ENCODE measurements at places on chromosomes 2 and 18.
A peak's percentile ranks its signal among the peaks of the same experiment; 100 is the strongest.

- DNase-seq: no peak
These were observed 164.5 kb downstream of the RBM43 start for GRCh38 chr2:151097128-151097527.

DNA sequence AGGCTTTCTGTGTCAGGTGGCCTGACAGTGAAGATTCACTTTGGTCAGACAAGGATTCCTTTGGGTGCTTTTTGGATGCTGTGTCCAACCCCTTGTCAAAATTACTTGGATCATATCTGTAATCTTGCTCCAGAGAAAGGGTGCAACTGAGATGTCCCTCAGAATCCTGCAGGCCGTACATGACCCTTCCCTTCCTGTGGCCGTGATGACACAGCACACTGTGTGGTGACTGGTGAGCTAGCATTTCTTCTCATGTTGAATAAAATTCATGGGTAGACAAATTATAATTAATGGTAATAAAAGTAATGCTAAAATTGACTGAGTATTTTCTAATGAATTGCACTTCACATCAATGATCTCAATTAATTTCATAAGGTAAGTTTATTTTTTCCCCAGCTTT, 356.2 kb downstream of the LPIN1 start:
- no peak for DNase-seq

- no peak for DNase-seq
These were observed 1.1 kb upstream of the HOXD11 start for GRCh38 chr2:176105730-176106580.

- peak; percentile 52 for DNase-seq
These were observed 624 bp downstream of the ZNF516 start for GRCh38 chr18:76494231-76495005.

- peak; percentile 95 for DNase-seq
These were observed 86.1 kb downstream of the MSH2 start for GRCh38 chr2:47488870-47489584.

GRCh38 chr18:54775686-54776085, 52.6 kb upstream of the RAB27B start:
- DNase-seq: peak; percentile 92

GRCh38 chr18:45506951-45507350, 108.3 kb upstream of the SLC14A2 start:
- no peak for DNase-seq

DNA sequence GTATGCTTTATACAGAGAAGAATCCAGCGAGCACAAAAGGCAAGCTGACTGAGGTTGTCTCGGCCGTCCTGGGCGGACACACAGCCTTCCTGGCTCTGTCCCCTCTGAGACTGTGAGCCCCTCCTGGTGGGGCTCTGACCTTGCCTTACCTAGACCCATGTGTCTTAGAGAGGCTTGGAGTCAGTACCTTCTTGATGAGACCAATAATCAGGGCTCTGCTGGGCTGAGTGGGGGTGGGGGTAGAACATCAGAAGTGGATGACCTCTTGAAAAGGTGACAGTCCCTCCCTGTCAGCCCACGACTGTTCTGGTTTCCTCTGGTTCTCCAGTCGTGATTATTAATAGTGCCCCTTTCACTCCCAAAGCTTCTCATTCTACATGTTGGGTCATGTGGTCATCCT, 31.2 kb downstream of the TWIST2 start:
- no peak for DNase-seq

DNA sequence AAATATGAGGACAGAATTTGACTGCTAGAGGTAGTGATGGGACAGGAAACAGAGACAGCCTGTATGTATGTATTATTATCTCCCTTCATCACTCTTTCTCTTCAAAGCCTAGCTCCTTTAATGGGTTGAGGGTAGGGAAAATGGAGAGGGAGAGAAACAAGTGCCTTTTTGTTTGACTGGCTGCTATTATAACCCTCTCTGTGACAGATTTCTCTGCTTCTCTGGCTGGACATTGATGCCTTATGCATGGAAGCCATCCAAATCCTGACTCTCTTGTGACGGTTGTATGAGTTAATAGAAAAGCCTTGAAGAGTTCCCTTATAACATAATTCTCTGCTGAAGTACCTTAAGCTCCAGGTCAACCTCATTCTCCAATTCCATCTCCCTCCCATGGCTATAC, 118.5 kb upstream of the COL5A2 start:
- DNase-seq: peak; percentile 58

DNA sequence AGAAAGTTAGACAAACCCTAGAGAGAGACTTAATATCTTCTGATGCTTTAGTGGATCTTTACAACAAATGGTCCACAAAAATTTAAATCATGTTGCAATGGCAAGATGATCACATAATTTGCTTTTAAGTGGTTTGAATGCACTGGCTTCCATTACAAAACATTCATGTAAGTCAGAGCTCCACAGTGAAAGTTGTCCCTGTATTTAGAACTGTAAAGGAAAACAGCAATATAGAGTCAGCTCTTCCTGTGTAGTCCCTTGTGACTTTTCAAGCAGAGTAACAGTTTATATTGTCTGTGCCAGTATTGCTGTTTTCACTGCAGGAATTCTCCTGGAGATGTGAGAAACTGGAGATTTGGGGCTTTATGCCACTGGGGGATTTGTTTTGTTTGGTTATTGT, 77.7 kb downstream of the MEIS1 start:
- DNase-seq: no peak

DNA sequence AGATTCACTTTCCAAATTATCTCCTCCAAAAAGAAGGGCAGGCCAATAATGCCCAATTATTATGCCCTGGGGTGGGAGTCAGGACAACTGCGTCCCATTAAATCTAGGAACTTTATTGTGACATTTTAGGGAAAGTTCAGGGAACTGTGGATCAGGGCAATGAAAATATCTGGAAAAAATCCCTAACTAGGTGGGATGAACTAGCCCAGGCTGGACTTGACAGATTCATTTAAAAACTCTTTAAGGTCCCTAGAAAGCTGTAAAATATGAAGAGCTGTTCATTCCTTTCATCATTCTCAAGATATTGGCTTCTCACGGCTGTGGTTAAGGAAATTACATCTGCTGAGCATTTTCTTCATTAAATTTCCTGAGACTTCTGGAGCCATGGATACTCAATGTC, 8.2 kb downstream of the CREG2 start:
- DNase-seq: no peak

- no peak for DNase-seq
These were observed 118.7 kb downstream of the SPTBN1 start for GRCh38 chr2:54574860-54575247.

- no peak for DNase-seq
These were observed 84.5 kb downstream of the FAM228A start for GRCh38 chr2:24259316-24259715.

GRCh38 chr2:4024605-4025004, 321.2 kb downstream of the DCDC2C start:
- DNase-seq: no peak

DNA sequence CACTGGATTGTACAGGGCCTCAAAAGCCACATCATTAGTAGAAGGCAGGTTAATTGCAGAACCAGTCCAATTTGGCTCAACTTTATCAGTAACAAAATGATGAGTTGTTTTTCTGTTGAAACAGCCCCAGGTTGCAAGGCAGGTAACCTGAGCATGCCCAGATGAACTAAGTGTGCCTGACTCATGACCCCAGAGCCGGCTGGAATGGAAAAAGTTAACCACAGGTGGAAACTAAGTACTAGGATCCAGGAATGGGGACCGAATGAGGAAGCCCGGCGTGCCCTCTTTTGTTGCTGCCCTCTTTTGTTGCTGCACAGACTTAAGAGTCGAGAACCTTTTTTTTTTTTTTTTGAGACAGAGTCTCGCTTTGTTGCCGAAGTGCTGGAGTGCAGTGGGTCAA, 79.5 kb upstream of the YWHAQ start:
- no peak for DNase-seq

- DNase-seq: no peak
These were observed 23.5 kb downstream of the CAPN14 start for GRCh38 chr2:31193806-31194205.

GRCh38 chr18:56358608-56359280, 279.6 kb downstream of the TXNL1 start:
- DNase-seq: no peak

DNA sequence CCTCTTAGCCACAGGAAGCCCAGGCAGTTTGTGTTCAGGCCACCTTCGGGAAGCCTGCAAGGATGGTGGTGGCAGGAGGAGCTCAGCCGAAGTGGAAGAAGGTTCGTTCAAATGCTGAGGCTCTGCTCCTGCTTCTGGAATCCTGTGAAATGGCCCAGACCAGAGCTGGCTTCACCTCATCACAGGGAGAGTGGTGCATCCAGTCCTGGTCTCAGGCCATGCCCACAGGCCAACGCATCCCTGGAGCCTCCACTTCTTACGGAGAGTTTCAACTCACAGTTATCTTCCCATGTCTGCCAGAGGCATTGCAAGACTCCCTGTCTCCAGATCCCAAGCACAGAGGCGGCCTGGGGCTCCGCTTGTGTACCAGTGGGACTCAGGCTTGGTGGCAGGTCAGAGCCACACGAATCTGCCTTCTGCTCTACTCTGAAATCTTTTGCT, 82.3 kb downstream of the NDUFA10 start:
- DNase-seq: no peak

- no peak for DNase-seq
These were observed 34.2 kb downstream of the B4GALT6 start for GRCh38 chr18:31649978-31650719.

GRCh38 chr2:49332415-49332814, 178.1 kb upstream of the FSHR start:
- DNase-seq: no peak

DNA sequence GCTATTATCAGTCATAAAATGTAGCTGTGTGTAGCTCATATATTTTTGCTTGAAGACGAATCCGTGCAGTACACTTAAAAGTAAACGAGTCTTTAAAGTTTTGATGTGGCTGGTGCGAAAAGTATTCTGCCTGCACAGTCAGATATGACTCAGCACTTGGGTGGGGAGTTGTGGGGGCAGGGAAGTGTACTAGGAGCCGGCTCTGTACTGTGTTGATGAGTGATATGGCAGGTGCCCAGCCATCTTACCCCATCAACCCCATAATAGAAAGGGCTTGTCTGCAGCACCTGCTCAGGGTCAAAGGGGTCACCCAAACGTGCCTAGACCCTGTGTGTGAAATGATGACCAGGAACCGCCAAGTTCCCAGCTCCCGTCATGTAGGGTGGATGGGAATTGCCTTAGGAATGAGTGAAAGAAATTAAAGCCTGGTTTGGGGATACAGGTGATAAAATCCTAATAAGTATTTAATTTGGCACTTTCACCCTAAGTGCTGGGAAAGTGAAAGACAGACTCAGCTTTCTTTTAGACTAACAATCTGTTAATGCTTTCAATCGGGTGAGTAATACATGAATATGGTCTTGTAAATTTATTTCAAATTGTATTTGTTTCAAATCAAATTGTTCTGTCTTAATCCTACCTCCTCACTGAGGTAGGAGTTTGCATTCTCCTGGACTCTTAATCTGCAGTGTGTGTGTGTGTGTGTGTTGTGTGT, 48.0 kb downstream of the BCL2L11 start:
- peak; percentile 85 for DNase-seq

GRCh38 chr2:236867441-236868260, 218.0 kb upstream of the COPS8 start:
- no peak for DNase-seq

GRCh38 chr2:117323331-117323730, 491.2 kb upstream of the DDX18 start:
- DNase-seq: no peak

DNA sequence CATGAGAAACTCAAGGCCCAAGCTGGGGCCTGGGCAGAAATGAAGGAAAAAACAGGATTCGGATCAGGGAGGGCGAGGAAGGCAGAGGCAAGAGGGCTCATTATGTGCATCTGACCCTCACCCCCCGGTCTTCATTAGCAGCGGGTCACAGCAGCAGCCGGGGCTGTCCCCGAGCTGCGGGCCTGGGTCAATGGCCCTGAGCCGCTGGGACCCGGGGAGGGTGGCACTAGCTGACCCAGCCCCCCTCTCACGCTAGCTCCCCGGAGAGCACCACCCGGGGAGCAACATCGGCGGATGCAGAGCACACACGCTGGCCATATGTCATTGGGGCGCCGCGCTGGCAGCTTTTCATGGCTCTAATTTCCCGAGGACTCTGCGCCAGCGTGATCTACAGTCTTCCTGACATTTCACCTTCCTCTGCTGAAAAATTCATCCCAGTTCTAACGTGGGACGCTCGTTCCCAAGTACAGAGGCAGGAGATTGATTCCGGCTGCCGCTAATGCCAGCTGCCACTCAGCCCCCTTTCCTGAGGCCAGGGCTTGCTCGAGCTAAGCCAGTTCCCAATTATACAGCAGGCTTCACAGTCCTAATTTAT, 63.7 kb downstream of the EIPR1 start:
- no peak for DNase-seq

GRCh38 chr2:11477994-11478393, 12.0 kb upstream of the E2F6 start:
- peak; percentile 80 for DNase-seq

- DNase-seq: no peak
These were observed 96.6 kb downstream of the PLB1 start for GRCh38 chr2:28592481-28592880.

- no peak for DNase-seq
These were observed 4.4 kb downstream of the KLHL41 start for GRCh38 chr2:169513926-169514325.

- DNase-seq: peak; percentile 86
These were observed 21.8 kb downstream of the TNFAIP6 start for GRCh38 chr2:151379169-151379568.

GRCh38 chr2:56244506-56244905, 60.7 kb downstream of the CCDC85A start:
- DNase-seq: no peak

GRCh38 chr2:234102112-234102511, 51.6 kb downstream of the SPP2 start:
- no peak for DNase-seq

- DNase-seq: no peak
These were observed 150.2 kb downstream of the GALNT1 start for GRCh38 chr18:35731701-35732100.

- DNase-seq: no peak
These were observed 11.1 kb downstream of the CLEC4F start for GRCh38 chr2:70808983-70809958.

- peak; percentile 65 for DNase-seq
These were observed 1014.3 kb downstream of the CBLN2 start for GRCh38 chr18:71529703-71530303.

DNA sequence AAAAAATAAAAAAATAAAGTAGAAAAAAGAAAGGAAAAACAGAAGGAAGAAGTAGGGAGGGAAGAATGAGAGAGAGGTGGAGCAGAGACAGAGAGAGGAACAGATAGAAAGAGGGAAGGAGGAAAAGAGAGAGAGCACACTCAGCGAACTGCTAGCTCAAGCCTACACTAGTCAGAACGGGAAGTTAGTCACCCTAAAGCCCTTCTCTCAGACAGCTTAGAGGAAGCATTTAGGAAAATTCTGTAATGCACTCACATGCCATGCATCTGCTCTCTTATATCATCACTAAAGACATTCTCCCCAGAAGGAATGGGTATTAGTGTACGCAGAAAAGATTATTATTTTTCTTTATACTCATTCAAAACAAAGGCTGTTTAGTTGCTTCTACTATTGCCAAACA, 68.1 kb upstream of the SULT1C3 start:
- DNase-seq: peak; percentile 35

All from iris pigment epithelial cell (primary cell).